Adrenal gland (tissue), 19 donors: ENCODE measurements at places on chromosomes 12 and 14. TPM values are rescaled to one million over a fixed set of nuclear protein-coding genes. Genes with fewer than 3 reads are reported as not detected.

DBX2 gene
- 0.16 TPM for polyA plus RNA-seq

- no peak overlapping the region for H3K27ac ChIP-seq
- no peak overlapping the region for H3K4me3 ChIP-seq
- no peaks in the 10 kb centered on the region for H3K27me3 ChIP-seq
- no peaks in the 10 kb centered on the region for H3K4me1 ChIP-seq
Observed at GRCh38 chr14:69345402-69345801, 52.7 kb downstream of the ERH start.

GRCh38 chr12:18646286-18646890 is 91.4 kb downstream of the PLCZ1 start:
- no peak for DNase-seq
- no peaks in the 10 kb centered on the region for H3K36me3 ChIP-seq
- no peaks in the 10 kb centered on the region for H3K4me1 ChIP-seq
- H3K4me3 ChIP-seq: no peak overlapping the region

DNA sequence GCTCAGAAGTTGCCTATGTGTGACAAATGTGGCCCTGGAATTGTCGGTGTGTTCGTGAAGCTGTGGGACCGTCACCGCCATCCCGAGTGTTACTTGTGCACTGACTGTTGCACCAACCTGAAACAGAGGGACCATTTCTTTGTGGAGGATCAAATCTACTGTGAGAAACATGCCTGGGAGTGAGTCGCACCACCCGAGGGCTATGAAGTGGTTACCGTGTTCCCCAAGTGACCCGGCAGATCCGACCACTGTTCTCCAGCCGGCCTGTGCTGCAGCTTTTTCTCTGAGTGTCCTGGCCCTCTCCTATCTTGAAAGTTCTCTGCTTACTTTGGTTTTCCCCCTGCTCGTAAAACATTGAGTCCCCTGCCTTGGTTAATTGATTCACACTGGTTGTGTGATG is 65.3 kb downstream of the VCPKMT start:
- no peaks in the 10 kb centered on the region for H3K36me3 ChIP-seq
- no peak overlapping the region for H3K27ac ChIP-seq
- DNase-seq: no peak
- no peak overlapping the region for H3K4me3 ChIP-seq
- peaks cover 2% of the 10 kb centered on the region for H3K4me1 ChIP-seq

GRCh38 chr12:15698377-15698871 is 90.8 kb downstream of the EPS8 start:
- H3K36me3 ChIP-seq: no peaks in the 10 kb centered on the region
- DNase-seq: no peak
- H3K4me3 ChIP-seq: no peak overlapping the region
- H3K4me1 ChIP-seq: peaks cover 3% of the 10 kb centered on the region
- no peak overlapping the region for H3K27ac ChIP-seq

- no peaks in the 10 kb centered on the region for H3K36me3 ChIP-seq
- H3K4me1 ChIP-seq: no peaks in the 10 kb centered on the region
- no peak overlapping the region for H3K27ac ChIP-seq
- no peak overlapping the region for H3K4me3 ChIP-seq
- no peak for DNase-seq
Observed at GRCh38 chr12:112843287-112843686, 51.7 kb downstream of the RPH3A start.

- H3K36me3 ChIP-seq: no peaks in the 10 kb centered on the region
- H3K27me3 ChIP-seq: no peaks in the 10 kb centered on the region
- H3K4me3 ChIP-seq: no peak overlapping the region
- H3K4me1 ChIP-seq: no peaks in the 10 kb centered on the region
- no peak overlapping the region for H3K27ac ChIP-seq
- no peak for DNase-seq
Observed at GRCh38 chr12:69024907-69025306, 91.9 kb upstream of the CPM start.

DNA sequence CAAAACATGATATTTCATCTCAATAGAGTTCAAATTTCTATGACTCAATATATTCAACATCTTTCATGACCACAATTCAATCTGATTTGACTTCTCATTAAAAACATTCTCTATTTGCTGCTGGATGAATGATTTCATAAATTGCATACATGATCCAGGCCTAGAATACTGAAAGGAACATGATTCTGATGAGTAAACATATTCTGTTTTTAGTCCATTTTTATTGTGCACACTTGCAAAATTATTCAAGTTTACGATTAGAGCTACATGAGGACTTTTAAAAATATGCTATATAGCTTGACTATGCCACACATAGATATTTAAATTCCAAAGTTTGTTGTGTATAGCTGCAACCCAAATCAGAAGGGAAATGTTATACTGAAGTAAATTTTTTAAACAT is 273.8 kb upstream of the GRIP1 start:
- no peaks in the 10 kb centered on the region for H3K4me1 ChIP-seq
- H3K36me3 ChIP-seq: no peaks in the 10 kb centered on the region
- DNase-seq: no peak
- no peaks in the 10 kb centered on the region for H3K27me3 ChIP-seq
